ENCODE measurements at places on chromosomes 11 and 22.

DNA sequence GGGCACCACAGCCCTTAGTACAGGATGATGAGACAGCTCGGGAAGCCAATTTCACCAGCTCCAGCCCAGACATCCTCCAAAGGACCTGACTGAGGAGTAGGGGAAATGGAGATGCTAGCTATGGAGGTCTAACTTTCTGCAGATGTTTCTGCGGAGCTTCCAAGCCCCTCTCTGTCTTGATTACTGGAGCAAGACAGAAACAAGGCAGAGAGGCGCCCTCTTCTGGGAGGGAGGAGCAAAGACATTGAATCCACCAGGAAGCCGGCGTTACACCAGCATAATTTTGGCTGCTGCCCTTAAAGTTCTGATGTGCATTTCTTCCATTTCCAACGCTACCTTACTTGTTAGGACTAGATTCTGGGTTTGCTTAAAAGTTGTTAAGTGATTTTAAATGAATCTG, 107.3 kb upstream of the HSD17B12 start:
- DNase-seq = no peak

DNA sequence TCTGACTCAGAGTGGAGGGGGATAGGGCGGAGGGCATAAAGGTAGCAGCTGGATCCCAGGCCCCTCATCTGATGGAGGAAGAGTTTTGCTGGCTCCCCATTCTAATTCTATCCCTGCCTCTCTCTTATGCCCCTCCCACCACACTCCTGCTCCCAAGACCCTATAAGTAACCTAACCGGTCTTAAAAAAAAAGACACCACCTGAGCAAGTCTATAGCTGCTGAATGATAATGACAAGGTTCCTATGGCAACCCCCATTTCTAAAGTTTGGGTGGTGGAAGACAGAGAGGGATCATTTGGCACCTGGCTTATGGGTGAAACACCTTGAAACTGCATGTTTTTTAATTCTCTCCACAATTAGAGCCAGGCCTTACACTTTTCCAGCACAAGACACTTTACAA, 69.6 kb downstream of the LARGE1 start:
- DNase-seq = no peak

DNA sequence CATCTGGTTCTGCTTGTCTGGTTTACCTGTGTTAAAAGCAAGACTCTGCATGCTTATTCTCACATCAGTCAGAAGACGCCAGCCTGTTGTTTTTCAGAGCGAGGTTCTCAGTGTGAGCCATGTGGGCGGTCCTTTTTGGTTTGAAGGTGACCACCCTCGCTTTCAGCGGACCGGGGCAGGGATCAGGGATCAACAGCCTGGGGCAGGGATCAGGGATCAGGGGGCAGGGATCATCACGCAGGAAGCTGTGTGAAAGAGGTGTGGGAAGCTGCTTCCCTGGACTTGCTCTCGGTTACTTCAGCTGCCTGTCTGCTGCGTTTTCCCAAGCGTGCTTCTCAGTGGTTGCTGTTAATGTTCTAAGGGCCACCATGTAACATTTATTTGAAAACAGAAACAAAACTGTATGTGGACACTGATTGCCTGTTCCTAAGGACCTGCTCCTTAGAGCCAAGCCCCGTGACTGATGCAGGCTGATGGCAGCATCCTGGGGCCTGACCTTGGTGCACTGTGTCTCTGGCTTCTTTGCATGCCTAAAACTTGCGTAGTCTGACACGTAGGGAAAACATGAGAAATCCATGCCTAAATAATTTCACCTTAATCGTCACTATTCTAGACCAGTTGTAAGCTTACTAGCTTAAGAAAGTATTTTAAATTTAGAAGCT, 146.9 kb downstream of the ATXN10 start:
- no peak for DNase-seq

DNA sequence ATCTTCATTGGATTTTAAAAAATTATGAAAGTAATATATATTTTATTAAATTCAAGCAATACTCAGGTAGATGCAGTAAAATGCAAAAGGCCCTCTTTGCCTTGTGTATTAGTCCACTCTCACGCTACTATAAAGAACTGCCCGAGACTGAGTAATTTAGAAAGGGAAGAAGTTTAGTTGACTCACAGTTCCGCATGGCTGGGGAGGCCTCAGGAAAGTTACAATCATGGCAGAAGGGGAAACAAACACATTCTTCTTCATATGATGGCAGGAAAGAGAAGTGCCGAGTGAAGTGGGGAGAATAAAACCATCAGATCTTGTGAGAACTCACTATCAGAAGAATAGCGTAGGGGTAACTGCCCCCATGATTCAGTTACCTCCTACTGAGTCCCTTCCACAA, 130.8 kb downstream of the HIPK3 start:
- no peak for DNase-seq

DNA sequence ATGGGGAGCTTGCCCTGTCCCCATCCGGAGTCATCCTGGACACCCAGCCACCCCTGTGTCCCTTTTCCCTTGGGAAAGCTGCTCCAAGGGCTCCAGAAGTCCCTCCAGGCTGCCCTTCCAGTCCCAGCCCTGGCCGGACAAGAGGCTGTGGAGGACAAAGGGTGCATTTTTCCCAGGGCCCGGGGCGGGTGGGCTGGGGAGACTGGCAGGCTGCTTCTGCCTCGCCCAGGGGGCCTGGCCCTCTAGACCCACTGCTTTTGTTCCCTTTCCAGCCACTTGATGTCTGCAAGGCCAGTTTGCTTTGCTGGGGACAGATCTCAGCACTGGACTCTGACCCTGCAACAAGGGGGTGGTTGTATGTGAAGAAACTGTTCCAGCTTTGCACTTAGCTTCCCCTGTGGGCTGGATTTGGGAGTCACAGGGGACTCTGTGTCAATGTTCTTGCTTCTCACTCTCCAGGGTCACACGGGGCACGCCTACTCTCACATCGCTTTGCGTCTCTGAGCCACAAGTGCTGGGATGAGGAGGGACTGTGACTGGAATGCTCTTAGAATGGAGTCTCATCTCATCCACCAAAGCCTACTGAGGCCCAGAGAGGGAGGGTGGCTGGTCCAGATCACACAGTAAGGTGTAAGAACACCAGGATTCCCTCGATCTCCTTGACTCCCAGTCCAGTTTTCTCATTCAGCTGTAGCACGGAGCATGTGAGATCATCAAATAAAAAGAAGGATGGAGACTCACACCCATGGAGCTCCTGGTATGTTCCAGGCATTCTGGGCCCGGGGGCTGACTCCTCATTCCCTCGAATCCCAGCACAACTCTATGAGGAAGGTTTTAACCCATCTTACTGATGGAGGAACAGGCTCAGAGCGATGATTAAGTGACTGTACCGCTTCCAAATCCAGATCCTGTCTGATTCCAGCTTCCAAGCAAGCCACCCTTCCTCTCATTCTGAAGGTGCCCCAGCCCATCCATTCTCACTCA, 59.9 kb downstream of the FBXO7 start:
- no peak for DNase-seq

GRCh38 chr11:32032478-32032877, 58.4 kb upstream of the RCN1 start:
- DNase-seq = no peak

- DNase-seq = no peak
Measured at GRCh38 chr22:37331034-37331428, 48.7 kb downstream of the CYTH4 start.

DNA sequence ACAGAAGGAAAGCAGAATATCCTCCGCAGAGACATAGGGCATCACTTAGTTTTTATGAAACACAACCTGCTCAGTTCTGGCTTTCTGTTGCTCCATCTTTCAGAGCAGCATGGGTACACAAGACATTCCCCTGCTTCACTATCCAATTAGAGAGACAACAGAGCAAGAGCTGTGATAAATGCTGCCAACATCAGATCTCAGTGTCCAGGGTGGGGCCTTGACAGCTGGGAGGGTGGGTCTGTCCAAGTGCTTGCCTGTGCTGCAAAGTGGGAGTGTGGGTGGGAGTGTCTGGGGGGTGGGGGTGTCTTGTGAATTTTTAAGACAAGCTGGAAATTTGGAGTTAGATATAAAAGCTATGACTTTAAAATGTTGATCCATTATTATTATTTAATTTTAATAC, 369.6 kb downstream of the TENM4 start:
- DNase-seq = no peak

- peak; percentile 92 for DNase-seq
Measured at GRCh38 chr11:116515664-116516184, 257.1 kb downstream of the BUD13 start.

DNA sequence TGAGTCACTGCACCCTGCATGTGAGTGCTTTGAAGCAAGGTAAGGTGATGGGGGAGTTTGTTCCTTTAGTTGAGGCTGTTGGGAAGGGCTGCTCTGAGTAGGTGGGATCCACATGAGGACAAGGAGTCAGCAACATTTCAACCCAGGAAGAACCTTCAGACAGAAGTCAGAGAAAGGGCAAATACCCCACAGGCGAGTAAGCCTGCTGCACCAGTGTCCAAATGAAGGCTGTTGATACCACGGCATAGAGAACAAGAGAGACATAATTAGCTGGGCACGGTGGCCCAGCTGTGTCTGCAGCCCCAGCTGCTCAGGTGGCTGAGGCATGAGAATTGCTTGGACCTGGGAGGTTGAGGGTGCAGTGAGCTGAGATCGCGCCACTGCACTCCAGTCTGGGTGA, 54.3 kb upstream of the CLMP start:
- DNase-seq = no peak

GRCh38 chr11:46210133-46210636, 67.3 kb upstream of the CREB3L1 start:
- DNase-seq = no peak

- DNase-seq = no peak
Measured at GRCh38 chr22:17888439-17888838, 114.2 kb upstream of the BID start.

DNA sequence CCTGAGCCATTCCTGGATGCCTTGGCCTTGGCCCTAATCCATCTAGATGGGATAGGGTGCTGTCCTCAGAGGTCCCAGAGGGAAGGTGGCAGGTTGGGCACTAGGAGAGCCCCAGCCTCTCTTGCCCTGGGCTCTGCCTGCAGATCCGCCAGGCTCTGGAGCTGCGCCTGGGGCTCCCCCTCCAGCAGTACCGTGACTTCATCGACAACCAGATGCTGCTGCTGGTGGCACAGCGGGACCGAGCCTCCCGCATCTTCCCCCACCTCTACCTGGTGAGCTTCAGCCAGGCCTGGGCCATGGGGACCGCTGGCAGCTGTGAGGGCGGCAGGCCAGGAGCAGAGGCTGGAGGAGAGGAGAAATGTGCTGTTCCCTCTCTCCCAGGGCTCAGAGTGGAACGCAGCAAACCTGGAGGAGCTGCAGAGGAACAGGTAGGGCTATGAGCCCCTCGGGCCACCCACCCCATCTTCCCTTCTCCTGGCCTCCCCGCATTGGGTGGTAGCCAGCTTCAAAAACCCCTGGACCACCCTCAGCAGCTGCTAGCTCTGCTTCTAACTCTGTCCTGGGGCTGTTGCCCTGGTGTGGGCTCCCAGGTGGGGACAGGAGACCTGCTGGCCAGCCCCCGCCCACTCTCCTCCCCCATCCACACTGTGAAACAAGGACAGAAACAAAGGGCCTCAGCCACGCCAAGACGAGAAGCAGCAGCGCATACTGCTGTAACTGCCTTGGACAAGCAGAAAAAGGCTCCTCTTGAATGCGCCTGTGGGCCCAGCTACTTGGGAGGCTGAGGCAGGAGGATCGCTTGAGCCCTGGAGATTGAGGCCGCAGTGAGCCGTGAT, 4.9 kb downstream of the SSH3 start:
- no peak for DNase-seq

DNA sequence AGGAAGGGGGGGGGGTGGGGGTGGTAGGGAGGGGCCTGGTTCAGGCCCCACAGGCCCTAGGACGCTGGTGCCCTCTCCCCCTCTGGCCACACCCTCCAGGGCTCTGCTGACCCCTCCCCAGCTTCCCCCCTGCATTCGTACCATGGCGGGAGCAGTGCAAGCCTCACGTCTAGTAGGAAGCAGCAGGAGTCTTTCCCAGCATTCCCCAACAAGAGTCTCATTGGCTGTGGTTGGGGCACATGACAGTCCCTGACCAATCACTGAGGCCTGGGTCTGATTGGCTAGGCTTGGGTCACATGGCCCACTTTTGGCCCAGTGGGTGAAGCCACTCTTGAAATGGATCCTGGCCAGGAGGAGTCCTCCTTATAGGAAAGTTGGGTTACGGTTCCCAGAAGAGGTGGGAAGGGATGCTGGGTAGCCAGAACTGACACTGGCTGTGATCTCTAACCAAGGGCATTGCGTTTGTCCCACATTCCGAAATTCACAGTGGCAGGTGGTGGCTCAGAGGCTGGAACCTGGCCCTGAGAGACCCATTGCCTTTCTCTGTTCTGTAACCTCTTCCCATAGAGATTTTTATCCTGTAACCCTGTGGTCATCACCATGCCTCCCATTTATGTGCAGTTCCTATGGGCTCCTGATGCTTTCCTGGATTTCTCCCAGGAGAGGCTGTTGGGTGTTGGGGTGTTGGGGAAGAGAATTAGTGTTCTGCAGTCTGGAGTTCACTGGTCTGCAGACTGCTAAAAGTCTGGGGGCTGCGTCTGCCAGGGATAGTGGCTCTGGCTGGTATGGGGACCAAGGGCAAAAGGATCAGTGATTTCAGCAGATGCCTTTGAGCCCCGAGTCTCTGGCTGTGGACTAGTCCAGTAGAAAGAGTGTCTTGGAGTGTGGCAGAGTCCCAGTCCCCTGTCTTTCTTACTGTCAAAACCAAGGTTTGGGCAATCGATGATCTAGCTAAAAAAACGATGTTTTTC, 58.9 kb upstream of the MYEOV start:
- DNase-seq = no peak

DNA sequence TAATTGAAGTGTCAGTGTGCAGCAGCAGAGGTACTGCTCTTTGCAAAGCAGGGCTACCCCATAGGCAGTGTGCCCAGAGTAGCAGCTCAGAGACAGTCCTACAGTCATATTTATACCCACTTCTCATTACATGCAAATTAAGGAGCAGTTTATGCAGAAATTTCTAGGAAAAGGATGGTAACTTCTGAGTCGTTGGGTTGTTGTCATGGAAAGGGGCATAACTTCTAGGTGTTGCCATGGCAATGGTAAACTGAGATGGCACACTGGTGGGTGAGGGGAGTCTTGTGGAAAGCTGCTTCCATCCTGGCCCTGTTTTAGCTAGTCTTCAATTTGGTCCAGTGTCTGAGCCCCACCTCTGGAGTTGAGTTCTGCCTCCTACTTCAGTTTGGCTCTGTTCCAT, 77.4 kb downstream of the MN1 start:
- DNase-seq = no peak

DNA sequence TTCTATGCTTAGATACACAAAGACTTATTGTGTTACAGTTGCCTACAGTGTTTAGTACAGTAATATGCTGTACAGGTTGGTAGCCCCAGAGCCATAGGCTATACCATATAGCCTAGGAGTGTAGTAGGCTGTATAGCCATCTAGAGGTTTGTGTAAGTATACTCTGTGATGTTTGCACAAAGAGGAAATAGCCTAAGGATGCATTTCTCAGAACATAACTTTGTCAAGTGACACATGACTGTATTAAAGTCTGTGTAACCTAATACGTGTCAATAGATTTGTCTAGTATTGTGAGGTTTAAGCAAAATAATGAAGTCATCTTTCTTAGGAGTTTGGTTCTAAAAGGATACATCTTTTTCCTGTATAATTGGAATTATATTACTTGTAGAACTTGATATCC, 5.5 kb downstream of the ZC3H12C start:
- no peak for DNase-seq

- DNase-seq = no peak
Measured at GRCh38 chr11:86196085-86196696, 48.4 kb upstream of the EED start.

- DNase-seq = no peak
Measured at GRCh38 chr11:18313965-18314763, 7.8 kb downstream of the HPS5 start.
